ENCODE measurements at places on chromosomes 6 and 20.

DNA sequence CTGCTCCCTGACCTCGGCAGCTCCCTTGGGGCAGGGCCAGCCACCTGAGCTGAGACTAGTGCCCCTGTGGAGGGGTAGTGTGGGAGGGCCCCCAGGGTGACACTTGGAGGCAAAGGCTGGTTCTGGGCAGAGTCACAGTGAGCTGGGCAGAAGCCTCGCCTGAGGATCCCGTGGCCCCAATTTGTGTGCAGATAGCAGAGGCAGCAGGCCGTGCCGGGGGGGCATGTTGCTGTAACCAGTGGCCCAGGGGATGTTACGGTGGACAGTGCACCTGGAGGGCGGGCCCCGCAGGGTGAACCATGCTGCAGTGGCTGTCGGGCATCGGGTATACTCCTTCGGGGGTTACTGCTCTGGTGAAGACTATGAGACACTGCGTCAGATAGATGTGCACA, 2.9 kb downstream of the KLHDC3 start:
- no peak for DNase-seq

GRCh38 chr6:111478064-111478476, 4.9 kb downstream of the REV3L start:
- no peak for DNase-seq

DNA sequence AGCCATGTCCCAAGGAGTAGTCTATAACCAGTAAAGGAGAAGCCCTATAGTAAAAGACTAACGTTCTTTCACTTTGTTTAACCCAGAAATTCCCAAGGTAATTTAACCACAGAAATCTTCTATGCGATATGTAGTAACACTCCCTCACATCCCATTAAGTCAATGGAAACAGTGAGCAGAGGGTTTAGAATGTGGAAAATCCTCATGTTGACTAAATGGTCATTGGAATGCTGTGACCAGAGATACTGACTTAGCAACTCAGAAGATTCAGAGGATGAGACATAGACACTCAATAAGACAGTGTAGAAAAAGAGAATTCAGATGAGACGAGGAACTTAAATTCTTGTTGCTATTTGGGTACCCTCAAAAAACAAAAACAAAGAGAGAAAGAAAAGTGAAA, 562.2 kb upstream of the NOX3 start:
- DNase-seq = no peak

- DNase-seq = no peak
Observed at GRCh38 chr20:49893242-49894072, 21.9 kb downstream of the SPATA2 start.

DNA sequence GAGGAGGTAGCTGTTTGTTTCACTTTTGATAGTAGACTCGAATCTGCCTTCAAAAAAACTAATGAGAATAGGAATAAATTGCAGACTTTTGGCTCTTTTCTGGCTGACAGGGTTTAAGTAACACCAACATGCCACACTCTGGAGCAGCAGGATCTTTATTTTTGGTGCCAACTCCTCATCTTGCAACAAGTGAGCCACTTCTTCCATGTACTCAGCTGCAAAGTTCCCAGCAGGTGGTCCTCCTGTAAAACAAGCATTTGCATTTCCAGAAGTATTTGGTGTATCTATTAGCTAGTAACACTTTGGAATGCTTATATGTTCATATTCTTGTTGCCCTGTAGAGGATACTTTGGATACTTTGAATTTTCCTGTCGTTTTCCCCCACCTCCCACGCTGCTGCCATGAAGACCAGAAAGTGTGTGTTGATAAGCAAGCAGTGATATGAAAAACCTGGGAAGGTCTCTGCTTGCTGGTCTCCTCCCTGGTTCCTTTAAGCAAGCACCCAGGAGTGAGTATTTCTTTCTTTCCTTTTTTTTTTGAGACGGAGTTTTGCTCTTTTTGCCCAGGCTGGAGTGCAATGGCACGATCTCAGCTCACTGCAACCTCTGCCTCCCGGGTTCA, 1.0 kb downstream of the ARMH2 start:
- DNase-seq = no peak

GRCh38 chr20:20435453-20435852, 67.5 kb downstream of the INSM1 start:
- no peak for DNase-seq
